ENCODE measurements at places on chromosomes 6 and 20.

- no peak for DNase-seq
These were observed 38.4 kb downstream of the HLA-DRB5 start for GRCh38 chr6:32491700-32492099.

GRCh38 chr6:43389730-43390295 is 20.4 kb upstream of the ZNF318 start:
- DNase-seq, result no peak

DNA sequence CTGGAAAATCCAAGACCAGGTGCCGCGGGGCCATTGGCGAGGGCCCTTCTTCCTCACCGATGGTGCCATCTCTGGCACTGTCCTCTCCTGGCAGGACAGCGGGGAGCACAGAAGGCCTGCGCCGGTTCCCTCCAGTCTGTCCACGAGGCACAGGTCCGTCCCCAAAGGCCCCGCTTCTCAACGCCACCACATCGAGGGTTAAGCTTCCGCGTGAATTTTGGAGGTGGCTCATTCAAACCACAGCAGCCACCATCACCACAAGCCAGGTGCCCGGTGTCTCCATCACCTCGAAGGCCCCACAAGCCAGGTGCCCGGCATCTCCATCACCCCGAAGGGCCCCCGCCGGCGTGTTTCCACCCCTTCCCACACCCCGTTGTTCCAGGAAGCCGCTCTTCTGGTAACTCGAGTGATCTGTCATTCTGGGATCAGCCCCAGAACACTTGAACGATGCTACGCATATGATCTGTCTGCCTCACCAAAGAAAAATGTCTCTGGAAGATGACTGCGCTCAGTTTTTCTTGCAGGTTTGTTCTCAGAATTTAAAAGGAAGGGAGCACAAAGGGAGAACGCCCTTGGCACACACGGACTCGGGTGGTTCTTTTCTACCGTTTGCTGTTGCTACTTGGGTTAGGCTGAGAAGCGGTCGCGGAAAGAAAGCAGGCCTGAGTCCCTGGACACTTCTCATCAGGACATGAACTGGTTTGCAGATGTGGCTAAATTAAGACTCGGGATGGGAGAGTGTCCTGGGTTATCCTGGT is 9.9 kb upstream of the KIF25 start:
- no peak for DNase-seq

- peak; percentile 60 for DNase-seq
These were observed 7.8 kb downstream of the KCNG1 start for GRCh38 chr20:51014797-51015722.

GRCh38 chr20:49754596-49754995 is 40.9 kb upstream of the B4GALT5 start:
- no peak for DNase-seq

DNA sequence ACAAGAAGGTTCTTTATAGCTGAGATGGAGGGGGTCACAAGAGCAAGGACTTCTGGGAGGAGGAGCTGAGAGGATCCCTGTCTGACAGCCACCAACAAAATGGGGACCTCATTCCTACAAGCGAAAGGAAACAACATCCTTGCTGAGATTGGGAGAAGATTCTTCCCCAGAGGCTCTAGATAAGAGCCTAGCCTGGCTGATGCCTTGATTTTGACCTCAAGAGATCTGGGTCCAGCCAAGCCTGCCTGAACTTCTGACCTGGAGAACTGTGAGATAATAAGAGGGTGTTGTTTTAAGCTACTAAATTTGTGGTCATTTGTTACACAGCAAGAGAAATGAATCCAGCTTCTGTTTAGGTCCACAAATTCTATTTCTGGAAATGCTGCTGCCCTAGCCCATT is 75.4 kb upstream of the SLC4A11 start:
- DNase-seq, result no peak

GRCh38 chr6:110284855-110285254 is 73.3 kb downstream of the METTL24 start:
- DNase-seq, result no peak

DNA sequence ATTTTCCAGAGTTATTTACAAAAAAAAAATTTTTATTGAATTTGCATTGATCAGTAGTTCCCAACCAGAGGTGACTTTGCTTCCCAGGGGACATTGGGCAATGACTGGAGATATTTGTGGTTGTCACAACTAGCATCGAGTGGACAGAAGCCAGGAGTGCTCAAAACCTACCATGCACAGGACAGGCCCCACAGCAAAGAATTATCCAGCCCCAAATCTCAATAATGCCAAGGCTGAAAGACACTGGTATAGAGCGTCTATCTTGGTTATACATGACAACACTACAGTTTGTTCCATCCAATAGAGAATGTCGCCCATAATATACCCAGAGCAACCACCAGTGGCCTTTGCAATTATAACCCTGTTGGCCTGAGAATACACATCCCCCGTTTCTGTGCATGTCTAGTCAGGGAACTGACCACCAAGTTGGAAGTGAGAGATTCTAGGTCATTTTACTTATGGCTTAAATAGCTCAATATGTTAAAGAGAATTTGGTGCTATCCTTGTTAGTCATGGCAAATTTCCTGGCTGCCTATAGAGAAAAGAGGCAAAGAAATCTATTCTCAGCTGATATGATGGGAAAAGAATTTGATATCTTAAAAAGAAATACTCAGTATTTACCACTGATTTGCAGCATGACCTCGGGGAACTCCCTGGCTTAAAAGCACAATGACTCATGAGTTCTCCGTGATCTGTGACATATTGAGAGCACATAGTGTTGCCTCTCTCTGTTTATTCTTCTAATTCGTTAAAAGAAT is 76.0 kb upstream of the ADTRP start:
- DNase-seq, result peak; percentile 51

GRCh38 chr6:154901876-154902552 is 93.1 kb upstream of the TIAM2 start:
- DNase-seq, result no peak

- DNase-seq, result no peak
These were observed at the start of gene DNAH8 for GRCh38 chr6:38715016-38715689. TSS of gene DNAH8 (plus strand) at chr6:38715311. CDS start at chr6:38722810, 7,499 bp downstream.
